ENCODE measurements at places on chromosomes 12 and 14.

GRCh38 chr14:87908550-87908949 is 84.4 kb downstream of the GALC start:
- no peak for DNase-seq

- DNase-seq = no peak
Measured at GRCh38 chr12:31230004-31230403, 95.9 kb downstream of the SINHCAF start.

- no peak for DNase-seq
Measured at GRCh38 chr12:108166505-108166904, 37.4 kb downstream of the WSCD2 start.

GRCh38 chr14:74981462-74981782 is 21.3 kb upstream of the EIF2B2 start:
- DNase-seq = no peak

- DNase-seq = no peak
Measured at GRCh38 chr12:45913631-45914030, 76.7 kb downstream of the SCAF11 start.

DNA sequence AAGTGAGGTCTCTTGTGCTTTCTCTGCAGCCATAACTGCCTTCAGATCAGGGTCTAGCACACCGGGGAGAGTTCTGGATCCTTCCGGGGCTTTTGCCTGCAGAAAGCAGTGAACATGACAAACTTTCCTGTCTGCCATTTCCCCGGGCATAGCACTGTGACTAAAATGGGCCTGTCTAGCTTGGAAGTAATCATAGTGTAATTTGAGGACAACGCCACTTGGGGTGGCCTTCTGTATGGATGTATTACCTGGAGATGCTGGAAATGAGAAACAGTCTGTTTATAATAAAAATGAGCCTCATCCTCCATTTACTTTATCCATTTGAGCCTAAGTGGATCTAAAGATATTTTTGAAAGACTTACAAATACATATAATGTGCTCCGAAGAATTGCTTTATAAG is 453.7 kb downstream of the VRK1 start:
- DNase-seq = no peak

DNA sequence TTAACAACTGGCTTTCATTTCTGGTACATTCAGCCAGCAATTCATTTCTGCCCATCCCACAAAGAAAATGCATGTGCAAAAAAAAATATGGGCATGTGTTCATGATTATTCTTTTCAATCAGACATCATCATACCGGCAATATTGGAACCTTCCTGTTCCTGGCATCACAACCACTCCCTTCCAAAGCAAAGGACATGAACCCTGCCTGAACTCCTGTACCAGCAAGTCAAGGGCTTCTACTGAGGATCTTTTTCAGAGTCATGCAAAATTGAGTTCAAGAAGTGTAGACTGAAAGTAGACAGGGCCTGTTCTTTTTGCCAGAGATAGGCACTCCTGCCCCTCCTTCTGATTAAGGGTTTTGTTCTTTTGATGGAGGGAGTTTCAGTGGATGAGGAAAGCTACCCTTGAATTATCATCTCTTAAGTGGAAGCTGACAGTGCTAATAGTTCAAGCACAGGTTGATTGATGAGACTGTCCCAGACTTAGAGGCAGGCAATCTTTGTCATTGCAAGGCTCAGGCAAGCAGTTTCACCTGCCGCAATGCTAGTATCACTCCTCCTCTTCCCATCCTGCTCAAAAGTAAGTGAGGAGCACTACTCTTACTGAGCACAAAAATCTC is 22.3 kb upstream of the DIO2 start:
- no peak for DNase-seq

DNA sequence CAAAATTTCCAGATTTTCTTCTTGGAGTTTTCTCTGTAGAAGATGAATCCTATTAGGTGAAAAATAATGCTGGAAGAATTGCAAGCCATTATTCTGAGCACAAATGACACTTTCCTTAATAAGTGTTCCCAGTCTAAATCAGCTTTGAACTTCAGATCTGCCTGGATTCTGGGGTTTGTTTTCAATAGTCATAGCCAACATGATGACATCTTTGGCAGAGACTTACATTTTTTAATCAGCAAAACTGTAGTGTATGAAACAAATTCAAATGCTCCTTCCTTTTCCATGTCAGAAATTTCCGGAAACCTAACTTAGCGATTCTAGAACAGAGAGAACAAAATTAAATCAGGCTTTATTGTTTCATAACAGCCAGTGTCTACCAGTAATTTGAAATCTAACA is 88.5 kb downstream of the TSPAN8 start:
- DNase-seq = no peak

GRCh38 chr12:108821407-108822397 is 35.7 kb downstream of the SSH1 start:
- peak; percentile 69 for DNase-seq

DNA sequence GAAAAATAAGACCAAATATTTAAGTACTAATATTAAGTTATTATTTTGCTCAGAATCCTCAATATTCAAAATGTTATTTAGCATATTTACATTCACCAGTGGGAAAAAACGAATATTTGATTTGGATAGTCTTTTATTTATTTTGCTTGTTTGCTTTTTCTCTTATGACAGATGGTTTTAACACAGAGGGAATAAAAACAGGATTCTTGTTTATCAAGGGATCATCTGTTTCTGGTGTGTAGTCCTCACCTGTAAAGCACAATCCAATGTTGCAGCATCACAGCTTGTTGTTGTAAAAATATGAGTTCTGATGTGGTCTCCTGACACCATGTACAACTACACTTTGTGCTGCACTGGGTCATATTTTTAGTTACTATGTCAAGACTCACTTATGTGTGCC is 103.9 kb downstream of the AVPR1A start:
- DNase-seq = no peak

- no peak for DNase-seq
Measured at GRCh38 chr12:108969622-108970021, 51.2 kb downstream of the SVOP start.

- DNase-seq = peak; percentile 52
Measured at GRCh38 chr14:22991852-22992251, 9.5 kb upstream of the AJUBA start.

GRCh38 chr12:56387152-56387736 is 24.6 kb upstream of the APOF start:
- no peak for DNase-seq

GRCh38 chr12:110102255-110102654 is 21.9 kb upstream of the IFT81 start:
- DNase-seq = peak; percentile 75

GRCh38 chr14:96252323-96252998 is 3.5 kb upstream of the BDKRB1 start:
- DNase-seq = peak; percentile 77

- no peak for DNase-seq
Measured at GRCh38 chr14:80404413-80404812, 193.1 kb upstream of the DIO2 start.

DNA sequence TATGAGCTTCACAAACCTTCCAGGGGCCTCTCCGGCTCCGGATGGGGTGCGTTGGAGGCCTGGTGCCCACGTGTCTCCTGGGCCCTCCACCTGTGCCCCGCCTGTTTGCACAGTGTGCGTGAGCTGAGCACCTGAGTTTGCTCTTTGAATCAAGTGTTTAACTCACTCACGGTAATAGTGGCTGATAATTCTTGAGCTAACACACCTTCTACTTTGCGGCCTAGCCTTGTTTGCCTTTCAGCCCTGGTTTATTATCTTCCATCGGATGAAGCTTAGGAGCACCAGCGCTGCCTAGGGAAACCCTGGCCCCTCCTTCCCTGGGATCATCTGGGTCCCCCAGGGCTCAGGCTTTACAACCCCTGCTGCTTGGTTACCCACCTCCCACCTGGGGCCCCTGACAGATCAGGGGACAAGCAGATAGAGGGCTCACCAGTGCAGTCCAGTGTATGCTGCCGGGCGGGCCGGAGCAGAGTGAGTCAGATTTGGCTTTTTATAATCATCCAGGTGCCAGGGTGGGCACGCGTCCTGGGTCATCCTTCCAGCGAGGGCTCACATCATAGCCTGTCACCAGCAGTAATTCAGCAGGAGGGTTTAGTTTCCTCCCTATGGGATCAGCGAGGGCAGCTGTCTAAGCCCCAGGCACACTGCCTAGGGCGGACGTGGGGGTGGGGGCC is 62.8 kb upstream of the RFLNA start:
- no peak for DNase-seq

DNA sequence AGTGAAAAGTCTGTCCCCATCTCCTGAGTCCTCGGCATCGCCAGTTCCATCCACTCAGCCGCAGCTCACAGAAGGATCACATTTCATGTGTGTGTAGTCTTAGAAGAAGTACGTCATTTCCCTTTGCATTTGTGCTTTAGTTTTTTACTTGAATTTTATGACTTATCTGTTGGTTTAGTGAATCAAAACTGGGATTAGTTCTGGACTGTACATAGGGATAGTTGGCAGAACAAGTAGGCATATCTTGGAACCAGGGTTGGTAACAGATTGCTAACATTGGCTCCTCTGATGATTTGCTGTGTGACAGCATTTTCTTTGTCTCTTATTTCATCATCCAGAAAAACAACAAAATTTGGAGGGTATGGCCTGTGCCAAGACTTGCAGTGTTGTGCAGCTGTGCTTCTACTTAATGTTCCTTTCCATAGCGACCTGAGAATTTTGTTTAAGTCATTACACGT is 69.6 kb upstream of the AEBP2 start:
- no peak for DNase-seq

DNA sequence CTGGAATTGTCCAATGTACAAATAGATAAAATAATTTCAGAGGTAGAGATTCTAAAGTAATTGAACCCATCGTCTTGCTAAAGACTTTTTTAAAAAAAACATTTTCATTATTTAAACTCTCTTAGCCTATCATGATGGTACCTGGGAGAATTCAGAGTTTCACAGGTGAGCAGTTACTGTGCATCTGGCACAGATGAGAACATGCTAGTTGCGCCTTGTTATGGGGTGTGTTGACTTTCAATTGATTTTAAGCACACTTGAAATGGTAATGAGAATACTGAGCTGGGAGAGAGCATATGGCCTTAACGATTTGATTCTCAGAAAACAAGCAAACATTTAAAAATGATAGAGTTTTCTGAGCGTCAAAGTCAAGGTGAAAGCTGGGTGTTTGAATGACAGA is 66.6 kb downstream of the FLRT2 start:
- DNase-seq = no peak

- DNase-seq = peak; percentile 81
Measured at GRCh38 chr12:110270125-110270962, 10.7 kb upstream of the ATP2A2 start.

Data from amniotic epithelial cell (primary cell).